ENCODE measurements at places on chromosomes 3 and 15.

DNA sequence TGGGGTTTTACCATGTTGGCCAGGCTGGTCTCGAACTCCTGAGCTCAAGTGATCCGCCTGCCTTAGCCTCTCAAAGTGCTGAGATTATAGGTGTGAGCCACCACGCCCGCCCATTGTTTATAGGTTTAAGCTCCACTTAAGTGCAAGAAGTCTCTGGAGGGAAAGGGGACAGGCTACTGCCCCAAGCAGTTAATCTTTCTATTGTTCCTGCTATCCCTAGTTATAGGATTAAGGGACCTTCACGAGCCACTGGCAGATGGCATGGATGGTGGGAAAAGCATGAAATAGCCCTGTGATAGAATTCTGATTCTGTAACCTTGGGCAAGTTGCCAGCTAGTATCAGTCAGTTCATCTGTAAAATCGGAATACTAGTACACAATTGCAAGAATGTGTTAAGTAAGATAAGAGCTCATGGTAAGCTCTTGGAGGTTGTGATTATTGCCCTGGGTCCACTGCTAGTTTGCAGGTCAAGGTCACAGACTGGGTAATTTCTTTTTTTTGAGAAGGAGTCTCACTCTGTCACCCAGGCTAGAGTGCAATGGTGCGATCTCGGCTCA is 5.3 kb upstream of the RBPMS2 start:
- no peak for DNase-seq

GRCh38 chr3:126664591-126665214 is 9.8 kb upstream of the TXNRD3 start:
- DNase-seq, result no peak

DNA sequence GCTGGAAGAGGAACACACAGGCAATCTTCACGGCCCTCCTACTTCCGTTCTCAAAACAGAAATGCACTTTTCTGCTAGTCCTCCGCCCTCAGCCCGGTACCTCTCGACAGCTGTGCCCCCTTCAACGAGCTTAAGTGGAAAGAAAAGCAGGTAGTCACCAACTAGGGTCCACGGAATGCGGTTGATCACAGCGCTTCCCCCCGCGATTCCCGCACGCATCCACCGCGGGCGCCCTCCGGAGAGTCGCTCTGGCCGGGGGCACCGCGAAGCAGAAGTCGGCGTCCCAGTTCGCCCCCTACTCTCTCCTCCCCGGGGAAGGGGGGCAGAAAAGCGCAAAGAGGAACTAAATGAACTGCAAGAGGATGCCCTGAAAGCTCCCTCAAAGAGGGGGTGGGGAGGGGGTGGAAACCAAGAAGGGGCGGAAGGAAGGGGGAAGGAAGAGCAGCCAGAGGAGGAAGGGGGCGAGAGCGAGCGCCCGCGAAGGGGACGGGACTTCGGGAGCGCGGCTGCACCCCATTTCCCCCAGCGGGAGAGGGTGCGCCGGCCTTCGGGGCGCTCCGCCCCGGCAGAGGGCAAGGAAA is 738 bp downstream of the ACAP2 start:
- peak; percentile 66 for DNase-seq

- no peak for DNase-seq
These were observed 152.4 kb upstream of the DPH6 start for GRCh38 chr15:35698331-35698730.

DNA sequence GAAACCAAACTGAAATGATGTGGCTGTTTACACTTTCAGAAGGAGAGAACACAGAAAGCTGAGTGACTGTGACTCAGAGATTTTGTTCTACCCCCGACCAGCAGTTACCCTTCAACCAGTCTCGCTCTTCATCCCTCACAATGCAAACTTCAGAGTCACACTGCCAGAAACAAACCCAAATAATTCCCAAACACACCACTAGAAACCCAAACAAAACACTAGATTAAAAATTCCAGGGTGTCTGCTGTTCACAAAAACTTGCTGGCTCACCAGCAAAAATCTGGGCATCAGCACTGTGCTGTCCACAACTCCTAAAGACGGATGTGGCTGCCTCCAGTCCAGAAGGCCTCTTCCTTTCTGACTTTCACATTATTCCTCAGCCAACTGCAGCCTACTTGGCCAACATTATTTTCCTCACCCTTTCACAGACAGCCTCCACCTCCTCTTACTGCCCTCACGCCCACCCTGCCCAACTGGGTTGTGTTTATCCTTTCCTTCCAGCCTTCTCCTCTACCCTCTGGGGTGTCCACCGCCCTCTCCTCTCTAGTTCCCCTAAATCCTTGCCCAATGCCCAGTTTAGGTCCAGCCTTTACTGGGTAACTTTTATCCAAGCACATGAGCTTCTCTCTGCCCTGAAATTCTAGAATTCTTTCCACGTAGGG is 71.4 kb downstream of the MECOM start:
- no peak for DNase-seq

GRCh38 chr3:32700244-32700643 is 15.3 kb downstream of the CNOT10 start:
- DNase-seq, result no peak

DNA sequence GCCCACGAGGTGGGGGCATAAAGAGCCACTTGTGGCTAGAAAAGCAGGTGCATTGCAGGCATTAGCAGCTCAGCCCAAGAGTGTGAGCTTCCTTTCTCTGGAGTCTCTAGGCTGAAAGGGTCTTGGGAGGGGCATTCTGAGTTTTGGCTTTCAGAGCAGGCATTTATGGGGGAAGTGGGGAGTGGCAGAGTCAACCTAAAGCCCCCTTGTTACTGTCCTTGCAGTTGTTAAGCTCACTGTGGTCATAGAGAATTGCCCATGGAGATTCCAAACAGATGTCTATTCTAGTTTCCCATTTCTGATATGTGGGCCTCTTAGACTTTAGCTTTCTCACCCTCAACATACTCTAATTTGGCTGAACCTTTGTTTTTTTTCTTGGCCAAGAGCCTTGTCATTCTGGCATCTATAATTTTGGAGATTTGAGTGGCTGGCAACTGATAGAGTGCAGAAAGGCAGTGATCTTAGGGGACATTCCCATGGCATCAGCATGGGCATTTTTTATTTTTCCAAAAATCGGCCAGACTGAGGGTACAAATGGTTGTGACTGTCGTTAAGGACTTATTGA is 217.9 kb downstream of the THSD4 start:
- DNase-seq, result no peak

- no peak for DNase-seq
These were observed 4.5 kb upstream of the SEMA3B start for GRCh38 chr3:50264383-50264963.

DNA sequence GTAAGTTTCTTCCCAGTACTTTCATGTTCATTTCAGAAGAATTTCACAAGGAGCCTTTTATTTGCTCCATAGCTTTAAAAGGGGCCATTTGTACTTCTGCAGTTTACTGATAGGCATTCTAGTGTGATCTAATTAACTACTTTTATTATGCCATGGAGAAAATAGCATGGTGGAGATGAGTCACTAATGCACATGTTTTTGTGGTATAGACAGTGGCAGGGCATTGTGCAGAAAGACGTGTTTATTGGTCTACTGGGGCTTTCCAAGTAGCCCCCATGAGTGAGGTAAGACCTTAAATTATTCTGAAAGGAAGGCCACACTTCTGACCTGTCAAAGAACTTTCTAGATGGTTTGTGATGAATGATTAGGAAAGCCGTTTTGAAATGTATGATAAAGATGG is 810.0 kb upstream of the NR2F2 start:
- no peak for DNase-seq

DNA sequence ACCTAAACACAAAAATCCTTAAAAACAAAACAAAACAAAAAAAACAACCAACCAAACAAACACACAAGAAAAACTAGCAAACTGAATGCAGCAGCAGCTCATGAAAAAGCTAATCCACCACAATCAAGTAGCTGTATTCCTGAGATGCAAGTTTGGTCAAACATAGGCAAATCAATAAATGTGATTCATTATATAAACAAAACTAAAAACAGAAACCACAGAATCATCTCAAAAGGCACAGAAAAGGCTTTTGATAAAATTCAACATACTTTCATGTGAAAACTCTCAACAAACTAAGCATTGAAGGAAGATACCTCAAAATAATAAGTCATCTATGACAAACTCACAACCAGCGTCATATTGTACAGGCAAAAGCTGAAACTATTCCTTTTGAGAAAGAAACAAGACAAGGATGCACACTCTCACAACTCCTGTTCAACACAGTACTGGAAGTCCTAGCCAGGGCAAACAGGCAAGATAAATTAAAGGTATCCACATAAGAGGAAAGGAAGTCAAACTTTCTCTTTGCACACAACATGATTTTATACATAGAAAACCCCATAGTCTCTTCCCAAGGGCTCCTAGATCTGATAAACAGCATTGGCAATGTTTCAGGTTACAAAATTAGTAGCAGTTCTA is 495.1 kb upstream of the SGO1 start:
- no peak for DNase-seq

- DNase-seq, result no peak
These were observed 15.4 kb upstream of the ZNF774 start for GRCh38 chr15:90336705-90337141.
